ENCODE measurements at places on chromosomes 11 and 22.

GRCh38 chr11:130237282-130238006 lies 77.3 kb downstream of the ZBTB44 start:
- no peak for DNase-seq

- no peak for DNase-seq
Measured at GRCh38 chr22:29121124-29121523, 48.3 kb downstream of the KREMEN1 start.

GRCh38 chr11:121964591-121964990 lies 151.4 kb downstream of the BLID start:
- DNase-seq: no peak

DNA sequence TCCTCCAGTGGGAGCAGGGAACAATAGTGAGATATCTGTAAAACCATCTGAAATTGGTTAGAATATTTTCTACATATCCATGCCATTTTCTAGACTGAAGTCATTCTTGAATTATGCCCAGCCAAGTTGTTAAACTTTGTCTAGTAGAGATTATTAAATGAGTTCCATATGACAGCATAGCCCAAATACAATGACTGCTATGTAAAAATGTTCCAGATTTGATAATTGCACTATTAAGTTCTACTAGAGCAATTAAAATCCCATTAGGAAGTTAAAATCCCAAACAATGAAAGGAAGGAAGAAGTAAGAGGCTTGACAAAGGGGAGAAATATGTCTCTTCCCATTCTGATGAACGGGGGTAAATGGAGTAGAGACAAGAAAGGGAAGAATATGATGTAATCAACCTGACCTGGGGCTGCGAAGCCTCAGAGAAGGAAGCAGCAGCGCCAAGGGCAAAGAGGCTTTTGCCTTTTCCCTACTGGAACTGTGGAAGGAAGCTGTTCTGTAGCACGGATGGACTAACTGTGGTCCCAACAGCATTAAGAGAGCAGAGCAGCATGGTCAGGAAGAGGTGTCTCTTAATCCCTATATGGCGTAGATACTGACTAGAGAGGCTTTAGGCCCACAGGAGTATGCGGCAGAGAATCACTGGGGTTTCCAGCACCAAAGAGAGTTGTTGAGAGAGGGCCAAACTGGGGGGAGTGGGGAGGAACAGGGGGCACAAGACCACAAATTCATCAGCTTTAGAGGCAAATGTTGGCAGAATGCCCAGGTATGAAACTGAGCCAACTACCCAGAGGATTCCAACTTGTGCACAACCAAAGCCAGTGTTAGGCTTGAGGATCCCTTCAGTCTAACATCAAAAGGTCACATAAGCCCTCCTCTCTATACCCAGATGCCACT lies 26.7 kb downstream of the RRP8 start:
- no peak for DNase-seq

DNA sequence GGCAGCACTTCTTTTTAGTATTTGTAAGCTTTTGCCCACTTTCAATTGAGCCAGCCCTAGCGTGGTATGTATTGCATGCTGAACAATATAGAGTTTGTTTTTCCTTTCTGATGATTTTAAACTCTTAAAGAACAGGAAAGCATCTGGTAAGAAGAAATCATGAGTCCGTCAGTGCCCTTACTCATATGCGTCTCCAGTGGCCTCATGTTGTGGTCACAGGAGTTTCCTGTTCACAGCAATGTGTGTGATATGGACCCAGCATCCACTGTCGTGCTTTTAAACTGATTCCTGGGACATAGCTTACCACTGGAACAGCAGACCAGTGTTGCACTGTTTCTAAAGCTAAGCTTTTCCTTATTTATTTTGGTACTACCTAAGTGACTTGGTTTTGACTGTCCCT lies 40.1 kb downstream of the BID start:
- DNase-seq: no peak

DNA sequence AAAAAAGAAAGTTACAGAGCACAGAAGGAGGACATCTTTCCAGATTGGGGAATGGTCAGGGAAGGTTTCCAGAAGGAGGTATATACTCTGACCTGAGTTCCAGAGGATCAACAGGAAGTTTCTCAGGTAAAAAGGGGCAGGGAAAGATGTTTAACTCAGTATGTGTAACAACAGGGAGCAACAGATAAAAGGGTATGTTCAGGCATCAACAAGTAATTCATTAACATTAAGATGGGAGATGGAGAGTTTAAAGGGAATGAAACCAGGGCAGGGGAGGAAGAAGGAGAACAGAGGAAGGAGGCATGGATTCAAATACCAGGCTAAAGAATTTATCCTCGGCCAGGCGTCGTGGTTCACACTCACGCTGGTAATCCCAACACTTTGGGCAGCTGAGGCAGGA lies 2.5 kb upstream of the DENND5A start:
- no peak for DNase-seq

- no peak for DNase-seq
Measured at GRCh38 chr11:86877503-86877902, 77.2 kb downstream of the PRSS23 start.

DNA sequence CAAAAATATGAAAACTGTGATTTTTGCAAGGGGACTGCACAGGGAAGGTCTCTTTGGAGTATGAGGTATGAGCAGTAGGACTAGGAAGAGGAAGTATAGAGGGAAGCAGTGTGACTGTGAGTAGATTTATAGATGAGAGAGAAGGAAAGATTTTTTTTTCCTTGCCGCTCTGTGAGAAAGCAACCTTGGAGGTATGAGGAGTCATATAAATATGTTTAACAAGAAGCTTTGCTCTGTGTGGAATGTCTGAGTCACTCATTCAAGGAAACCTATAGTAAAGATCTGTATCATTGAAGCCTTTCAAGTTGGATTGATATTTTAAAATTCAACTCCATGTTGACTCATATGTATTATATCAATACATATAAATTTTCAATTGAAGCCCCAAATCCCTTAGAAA lies 26.2 kb downstream of the DNHD1 start:
- no peak for DNase-seq

DNA sequence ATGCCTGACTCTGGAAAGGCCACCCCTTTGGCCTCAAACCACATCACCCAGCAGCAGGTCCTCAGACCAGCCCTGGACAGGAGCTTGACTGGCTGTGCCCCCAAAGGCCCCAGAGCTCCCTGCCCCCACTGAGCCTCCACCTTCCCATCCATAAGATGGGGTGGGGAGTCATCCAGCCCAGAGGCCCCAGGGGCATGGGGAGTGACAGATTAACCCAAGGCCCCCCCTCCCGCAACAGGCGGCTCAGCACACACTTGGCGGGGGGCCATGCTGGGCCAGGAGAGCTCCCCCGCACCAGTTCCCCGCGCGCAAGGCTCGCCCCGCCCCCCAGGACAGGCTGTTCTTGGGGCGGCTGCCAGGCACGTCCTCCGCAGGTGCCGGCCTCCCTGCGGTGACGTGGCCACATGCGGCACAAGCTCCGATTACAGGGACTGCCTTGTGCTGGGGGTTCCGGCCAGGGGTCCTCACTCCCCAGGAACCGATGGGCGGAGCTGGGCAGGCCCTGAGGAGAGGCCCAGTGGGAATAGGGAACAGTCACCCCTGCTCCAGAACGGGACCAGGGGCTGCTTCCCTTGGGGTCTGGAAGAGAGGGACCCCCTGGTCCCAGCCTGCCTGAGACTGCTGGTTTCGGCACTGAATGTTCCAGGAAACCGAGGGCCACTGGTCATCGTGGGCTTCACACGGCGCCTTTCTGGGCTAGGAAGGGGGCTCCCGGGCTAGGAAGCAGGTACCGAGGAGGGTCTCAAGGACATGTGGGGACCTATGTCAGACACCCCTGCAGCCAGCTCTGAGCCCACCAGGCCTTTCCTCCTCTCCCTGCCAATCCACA lies 5.1 kb upstream of the CDKN1C start:
- DNase-seq: no peak

DNA sequence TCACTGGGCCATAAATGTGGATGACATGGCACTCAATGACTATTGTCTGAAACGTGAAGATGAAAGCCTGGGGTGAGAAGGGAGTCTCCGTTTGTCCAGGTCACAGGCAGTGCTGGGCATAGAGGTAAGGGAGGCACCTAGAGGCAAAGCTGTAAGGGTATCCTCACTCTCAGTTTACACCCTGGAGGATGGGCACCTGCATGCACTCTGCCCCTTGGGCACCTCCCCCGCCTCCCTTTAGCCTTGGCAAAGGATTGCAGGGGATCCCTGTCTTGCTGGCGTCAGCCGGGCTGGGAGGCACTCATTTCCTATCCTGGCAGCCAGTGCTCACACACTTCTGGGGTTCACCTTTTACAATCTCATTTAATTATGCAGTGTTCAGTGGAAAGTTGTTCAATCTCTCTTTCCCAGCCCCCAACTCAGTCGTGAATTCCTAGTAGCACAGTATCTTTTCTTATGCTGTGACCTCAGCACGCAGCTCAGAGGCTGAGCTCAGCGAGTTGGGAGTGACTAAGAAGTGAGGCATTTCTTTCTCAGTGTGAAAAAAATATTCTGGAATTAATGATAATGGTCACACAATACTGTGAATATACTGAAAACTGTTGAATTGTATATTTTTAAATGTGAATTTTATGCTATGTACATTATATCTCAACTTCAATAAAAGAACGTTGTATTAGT lies 866.6 kb downstream of the BRD1 start:
- no peak for DNase-seq

GRCh38 chr11:73468590-73469161 lies 92.5 kb downstream of the RELT start:
- no peak for DNase-seq

- DNase-seq: no peak
Measured at GRCh38 chr11:84227970-84228665, 942.0 kb upstream of the CCDC90B start.

DNA sequence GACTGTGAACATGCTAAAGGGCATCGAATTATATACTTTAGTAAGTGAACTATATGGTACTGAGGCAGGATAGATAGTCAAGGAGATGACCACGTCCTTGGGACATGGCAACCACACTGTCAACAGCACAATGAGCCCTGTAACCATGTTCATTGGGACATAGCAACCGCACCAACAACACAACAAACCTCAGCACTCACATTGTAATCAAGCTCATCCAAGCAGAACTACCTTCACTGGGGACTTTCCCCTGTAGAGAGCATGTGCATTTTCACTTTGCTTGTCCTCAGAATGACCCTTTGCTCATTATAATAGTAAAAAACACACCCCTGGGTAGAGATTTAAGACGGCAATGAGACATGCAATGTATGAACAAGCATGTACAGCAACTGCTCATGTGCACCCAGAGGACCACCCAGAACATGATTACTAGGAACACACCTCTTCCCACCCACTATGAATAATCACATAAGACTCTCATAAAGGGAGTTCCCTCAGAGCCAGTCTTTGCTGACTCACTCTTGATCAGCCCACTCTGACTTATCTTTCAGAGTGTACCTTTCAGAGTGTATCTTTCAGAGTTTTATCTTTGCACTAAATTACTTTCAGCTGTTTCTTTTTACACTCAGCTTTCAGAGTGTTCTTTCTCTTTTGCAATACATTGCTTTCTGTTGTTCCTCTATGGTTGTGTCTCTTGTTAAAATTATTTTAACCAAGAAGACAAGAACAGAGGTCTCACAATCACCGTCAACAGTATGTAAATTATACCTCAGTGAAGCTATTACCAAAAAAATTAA lies 4.1 kb upstream of the PLAAT2 start:
- DNase-seq: peak; percentile 97

- DNase-seq: no peak
Measured at GRCh38 chr11:64616817-64617216, 25.8 kb downstream of the SLC22A12 start.

Data from CD4-positive, alpha-beta T cell treated with Interleukin-4 for 4 hours (primary cell).